Muscle of back (tissue), 13 donors: ENCODE measurements at places on chromosomes 4 and X. TPM values are rescaled to one million over a fixed set of nuclear protein-coding genes. Genes with fewer than 3 reads are reported as not detected.

GRCh38 chr4:159504684-159505083, 401.8 kb downstream of the RAPGEF2 start:
- DNase-seq: no peak

GRCh38 chr4:1572521-1572920, 111.6 kb downstream of the FAM53A start:
- DNase-seq: no peak

DNA sequence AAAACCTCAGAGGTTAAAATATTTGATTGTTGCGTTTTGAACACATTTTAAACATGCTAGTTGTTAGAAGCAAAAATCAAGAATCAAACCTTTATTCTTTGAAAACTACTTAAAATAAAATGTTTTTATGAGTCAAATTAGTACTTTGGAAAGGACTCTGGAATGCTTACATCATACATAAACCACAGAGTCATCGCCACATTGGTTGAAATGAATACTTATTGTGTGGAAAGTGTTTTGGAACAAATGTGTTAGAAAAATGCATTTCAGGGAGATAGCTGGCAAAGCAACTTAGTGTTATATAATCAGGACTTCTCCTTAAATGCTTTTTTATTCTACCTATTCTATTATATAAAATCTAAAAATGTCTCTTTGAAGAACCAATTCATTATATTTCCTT, 49.4 kb upstream of the CAMK2D start:
- DNase-seq: no peak

DNA sequence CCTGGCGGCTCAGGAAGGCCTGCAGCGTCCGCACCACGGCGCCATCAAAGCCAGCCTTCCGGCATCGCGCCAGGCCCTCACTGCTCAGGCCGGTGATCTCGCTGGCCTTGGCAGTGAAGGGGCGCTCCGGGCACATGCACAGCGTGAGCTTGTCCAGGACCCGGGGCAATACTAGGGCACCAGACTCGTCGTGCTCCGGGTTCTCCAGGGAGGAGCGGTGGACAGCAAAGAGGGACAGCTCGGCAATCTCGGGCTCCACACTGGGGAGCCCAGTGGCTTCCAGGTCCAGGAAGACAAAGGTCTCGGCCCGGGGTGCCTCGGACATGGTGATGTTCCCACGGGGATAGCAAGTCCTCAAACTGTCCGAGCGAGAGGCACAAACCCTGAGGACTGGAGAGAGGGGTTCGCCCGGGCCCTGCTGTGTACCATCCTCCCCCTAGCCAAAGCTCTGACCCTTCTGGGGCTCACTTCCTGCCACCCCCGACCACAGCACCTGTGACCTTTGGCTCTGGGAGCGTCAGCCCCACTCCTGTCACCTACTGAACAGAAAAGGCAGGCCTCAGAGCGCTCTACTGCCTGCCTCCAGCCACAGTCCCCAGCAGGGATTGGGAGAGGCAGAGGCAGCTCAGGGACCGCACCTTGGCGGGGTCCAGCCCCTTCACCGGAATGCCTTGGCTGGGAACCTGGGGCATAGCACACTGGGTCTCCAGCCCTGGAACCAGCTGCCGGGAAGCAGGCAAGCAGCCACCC, 575 bp downstream of the TREX2 start:
- no peak for DNase-seq

PCDH19 gene
- 6.4 TPM for polyA plus RNA-seq
